ENCODE measurements at places on chromosomes 12 and 14.
A peak's percentile ranks its signal among the peaks of the same experiment; 100 is the strongest.

GRCh38 chr12:132886529-132887477 lies 602 bp downstream of the CHFR start:
- DNase-seq: no peak

DNA sequence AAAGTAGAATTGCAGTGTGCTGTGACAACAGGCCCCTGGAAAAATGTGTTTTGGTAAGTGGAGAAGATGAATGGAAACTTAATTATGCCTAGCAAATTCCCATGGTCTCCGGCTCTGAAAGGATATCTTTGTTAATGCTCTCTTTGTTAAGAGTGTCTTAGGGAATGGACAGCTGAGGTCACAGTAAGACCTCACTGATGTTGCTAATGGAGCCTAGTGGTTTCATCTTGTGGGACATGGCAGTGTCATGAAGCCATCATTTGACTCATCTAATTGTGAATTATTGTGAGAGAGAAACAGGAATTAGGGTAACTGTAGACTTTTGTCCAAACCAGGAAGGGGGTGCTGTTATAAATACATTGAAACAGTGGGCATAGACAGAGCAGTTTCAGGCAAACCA lies 330.3 kb downstream of the TMTC2 start:
- DNase-seq: no peak

DNA sequence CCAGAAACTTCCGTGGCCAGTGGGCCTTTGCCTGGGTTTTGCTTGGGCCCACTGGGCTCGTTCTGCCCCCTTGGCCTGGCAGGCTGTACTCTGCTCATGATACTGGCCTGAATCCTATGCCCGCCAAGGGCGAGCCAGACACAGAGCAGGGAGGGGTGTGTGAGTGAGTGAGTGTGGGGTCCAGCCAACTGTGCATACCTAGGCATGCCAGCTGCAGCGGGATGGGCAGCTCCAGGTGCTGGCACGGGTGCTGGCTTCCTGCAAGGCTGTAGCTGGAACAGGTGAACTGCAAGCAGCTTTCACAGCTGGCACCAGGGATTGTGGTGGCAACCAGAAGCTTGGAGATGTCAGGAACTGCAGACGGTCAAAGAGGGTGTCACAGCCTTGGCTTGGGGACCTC lies 1276.4 kb downstream of the SLC16A7 start:
- DNase-seq: peak; percentile 1

DNA sequence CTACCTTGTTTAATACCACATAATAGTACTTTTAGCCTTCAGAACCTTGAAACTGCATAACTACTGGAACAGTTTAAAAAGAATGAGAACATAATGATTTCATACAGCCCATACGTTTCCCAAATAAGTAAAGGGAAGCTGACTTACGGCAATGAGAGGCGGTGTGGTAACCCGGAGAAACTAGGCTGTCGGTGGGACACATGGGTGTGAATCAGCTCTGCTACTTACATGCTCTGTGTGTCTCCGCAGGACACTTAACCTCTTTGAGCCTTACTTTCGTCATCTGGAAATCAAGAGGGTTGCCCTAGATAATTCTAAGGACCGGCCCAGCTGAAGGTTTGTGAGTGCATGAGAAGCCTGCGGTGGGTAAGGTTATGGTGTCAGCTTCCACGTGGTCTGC lies 49.3 kb upstream of the PLEKHG3 start:
- no peak for DNase-seq

GRCh38 chr12:96698521-96698920 lies 208.5 kb upstream of the NEDD1 start:
- DNase-seq: no peak

DNA sequence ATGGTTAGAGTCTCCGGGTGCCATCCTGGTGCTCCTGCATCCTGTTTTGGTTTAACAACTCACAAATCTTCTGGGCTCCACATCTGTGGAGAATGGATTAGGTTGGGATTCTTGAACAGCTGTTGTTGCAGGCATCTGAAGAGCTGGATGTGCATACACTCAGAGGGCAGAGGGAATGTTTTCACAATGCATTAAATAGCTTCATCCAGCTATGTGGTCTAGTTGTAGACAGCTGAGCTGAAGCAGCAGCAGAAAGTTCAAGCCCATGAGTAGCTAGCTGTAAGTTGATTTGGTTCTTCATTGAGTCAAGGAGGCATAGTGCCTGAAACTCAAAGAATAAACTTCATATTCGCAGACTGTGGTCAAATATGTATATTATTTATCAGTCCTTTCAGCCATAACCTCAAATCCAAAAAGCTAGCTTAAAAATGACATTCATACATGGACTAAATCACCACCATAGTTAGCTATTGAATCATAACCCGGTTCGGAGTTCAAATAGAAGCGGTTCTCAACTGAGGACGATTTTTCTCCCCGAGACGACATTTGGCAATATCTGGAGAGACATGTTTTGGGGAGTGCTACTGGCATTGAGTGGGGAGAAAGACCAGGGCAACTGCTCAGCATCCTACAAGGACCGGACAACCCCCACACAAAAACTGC lies 858 bp upstream of the ANKRD13A start:
- DNase-seq: no peak

DNA sequence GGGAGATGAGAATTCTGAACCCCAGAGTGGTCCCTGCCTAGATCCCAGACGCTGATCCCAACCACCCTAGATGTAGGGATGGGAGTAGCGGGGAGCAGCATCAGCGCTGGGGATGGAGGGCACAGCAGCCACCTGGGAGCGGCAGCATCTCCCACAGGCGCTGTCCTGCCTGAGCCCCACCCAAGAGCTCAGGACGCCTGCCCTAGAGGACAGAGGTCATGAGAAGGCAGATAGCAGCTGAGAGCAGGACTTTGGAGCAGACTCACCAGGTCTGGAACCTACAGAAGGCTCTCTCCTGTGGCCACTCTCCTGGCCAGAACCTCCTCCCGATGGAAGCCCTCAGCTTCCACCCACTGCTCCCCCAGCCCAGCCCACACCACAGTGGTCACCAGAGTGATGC lies 7.2 kb downstream of the CCDC85C start:
- no peak for DNase-seq

DNA sequence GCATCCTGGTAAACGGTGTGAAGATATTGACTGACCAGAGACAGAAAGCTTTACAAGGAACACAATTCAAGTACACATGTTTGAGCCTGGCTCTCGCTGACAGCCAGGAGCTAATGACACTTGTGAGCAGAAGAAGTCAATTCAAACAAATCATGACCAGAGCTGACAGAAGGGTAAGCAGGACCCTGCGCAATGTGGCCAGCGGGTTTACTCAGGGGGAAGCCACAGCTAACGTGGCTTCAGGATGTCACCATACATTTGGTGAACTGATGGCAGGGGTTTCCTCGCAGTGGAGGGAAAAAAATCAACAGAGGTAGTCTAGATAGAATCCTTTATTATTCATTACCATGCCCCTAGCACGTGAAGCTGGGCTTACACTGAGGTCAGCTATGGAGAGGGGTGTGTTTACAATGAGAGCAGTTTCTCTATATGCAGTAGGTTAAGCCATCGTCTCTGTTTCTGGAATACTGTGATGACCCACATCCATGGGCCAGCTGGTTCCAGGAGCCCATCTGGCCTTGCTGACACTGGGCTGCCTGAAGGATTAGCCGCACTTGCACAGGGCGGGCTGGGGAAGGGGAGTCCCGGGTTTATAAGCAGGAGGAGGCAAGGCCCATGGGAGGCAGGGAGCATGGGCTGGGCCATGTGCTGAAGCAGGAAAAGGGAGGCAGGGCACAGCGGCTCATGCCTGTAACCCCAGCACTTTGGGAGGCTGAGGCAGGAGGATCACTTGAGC lies 198.2 kb upstream of the PRMT8 start:
- no peak for DNase-seq

DNA sequence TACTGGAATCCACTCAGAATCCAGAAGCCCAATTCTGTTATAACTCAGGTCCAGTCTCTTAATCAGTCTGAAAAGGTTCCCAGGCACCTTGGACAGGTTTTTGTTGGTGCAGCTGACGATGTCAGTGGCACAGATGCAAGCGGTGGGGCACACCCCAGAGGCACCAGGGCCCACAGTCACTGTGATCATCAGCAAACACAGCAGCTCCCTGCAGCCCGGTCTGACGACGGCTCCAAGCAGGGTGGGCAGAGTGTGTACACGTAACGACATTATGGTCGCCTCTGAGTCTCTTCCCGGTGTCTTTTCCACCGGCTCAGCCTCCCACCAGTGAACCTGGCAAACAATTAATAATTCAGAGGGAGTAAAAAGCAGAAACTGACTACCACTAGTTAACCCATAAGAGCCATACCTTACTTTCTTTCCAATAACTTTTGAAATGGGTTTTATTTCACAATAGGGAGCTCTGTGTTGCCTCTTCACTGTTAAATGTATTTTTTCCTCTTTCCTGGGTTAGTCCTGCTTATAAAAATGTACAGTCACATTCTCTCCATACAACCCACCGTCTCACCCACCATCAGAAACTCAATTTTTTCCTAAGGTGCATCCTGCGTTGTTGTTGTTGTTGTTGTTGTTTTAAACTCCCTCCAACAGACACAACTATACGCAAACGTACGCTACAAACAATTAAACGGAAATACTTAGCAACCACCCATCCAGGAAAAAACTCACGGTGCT lies 521 bp upstream of the PCED1B start:
- no peak for DNase-seq

DNA sequence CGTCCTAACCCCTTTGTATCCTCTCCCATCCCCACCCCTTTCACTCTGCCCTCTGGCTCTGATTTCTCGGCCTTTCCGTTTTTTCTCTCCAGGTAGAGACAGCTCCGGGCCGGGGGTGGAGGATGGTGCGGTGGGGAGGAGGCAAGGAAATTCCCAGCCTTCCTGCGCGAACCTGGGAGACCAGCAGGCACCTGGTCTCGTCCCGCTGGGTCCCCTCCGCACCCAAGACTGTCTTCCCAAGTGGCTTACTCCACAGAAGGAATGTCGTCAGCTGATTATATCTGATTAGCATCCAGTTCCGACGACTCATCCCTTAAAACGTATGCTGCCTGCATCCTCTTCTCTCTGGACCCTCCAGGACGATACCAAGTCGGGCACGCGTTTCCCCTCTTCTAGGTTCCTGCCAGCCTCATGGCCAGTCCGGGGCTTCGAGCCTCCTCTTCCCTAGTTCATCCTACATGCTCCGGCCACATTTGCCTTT lies 42.2 kb upstream of the CAPRIN2 start:
- DNase-seq: peak; percentile 20

DNA sequence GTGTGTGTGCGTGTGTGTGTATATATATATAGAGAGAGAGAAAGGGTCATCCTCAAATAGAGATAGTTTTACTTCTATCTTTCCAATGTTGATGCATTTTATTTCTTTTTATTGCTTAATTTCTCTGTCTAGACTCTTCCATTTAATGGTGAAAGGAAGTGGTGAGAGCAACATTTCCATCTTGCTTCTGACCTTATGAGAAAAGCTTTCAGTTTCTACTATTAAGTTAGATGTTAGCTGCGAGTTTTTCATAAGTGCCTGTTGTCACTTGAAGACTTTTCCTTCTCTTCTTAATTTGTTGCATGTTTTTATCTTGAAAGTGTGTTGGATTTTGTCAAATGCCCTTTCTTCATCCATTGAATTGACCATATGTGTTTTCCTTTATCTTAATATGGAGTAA lies 304.4 kb upstream of the FAR2 start:
- no peak for DNase-seq

DNA sequence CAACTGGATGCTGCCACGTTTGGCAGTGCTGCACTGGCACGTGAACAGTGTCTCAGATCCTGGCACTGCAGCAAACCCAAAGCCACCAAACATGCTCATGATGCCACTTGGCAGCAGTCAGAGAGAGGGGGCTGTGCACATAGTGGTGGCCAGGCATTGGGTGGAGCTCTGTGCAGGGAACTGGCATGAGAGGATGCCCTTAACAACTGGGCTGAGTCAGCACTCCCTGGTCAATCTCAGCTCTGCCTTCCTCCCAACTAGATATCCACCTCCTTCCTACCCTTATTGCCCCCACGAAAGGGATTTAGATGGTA lies 37.0 kb downstream of the ZFHX2 start:
- DNase-seq: no peak

- no peak for DNase-seq
Observed at GRCh38 chr12:94225947-94226630, 77.7 kb downstream of the PLXNC1 start.

DNA sequence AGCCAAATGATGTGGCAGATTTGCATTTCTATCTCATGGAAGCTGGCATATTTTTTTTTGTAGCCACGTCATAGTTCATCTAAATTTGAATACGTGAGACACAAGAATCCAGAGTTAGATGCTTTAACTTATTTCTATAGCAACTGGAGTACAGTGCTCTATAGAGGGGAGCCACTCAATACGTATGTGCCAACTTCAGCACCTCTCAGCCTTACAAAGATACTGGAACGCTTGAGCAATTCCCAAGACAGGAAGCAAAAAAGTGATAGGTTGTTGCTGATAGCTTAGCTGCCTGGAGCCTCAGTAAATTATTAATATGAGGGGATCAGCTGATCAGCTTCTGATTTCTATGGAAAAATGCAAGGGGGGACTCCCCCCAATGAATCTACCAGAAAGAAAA lies 24.1 kb upstream of the PELI2 start:
- no peak for DNase-seq

- no peak for DNase-seq
Observed at GRCh38 chr14:100540141-100540925, 46.9 kb downstream of the BEGAIN start.

DNA sequence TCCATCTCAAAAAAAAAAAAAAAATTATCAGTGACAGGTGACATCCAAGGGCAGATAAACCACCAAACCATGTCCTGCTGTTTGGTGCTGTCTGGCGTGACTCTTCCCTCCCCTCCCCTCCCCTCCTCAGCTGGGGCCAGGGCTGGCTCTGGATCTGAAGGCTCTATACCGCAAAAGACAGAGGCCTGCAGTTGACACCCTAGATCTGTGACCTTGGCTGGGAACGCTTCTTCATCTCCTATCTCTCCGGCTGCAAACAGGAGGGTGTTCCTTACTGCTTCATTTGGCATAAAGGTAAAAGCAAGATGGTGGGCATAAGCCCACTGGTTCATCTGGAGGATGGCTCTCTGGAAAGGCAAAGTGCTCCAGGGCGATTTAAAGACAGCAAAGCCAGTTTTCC lies 126.8 kb upstream of the PRMT8 start:
- DNase-seq: no peak

DNA sequence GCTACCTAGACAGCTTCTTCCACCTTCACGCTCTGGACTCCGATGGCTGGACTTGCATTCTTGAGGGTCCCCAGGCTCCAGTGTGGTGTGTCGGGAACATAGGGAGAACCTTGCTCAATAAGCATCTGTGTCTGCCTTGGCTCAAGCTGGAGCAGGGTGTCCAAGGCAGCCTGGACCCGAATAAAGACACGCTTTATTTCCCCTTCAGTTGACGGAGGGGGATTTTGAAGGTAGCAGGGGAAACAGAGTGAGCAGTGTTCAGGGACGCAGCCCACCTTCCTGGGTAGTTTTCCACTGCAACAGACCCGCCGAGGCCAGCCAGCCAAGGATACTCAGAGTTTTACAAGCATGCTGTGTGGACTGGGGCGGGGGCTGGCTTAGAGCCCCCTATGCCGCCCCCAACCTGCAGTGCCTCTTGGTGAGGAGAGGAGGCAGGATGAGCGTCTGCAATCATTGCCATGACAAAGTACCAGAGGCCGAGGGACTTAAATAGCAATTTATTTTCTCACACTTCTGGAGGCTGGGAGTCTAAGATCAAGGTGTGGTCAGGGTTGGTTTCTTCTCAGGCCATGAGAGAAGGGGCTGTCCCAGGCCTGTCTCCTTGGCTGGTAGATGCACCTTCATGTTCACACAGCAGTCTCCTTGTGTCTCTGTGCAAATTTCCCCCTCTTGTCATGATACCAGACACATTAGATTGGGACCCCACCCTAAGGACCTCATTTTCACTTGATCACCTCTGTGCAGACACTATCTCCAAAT lies 201.2 kb downstream of the CHST11 start:
- DNase-seq: no peak

GRCh38 chr12:95608252-95609033 lies 57.2 kb upstream of the USP44 start:
- peak; percentile 85 for DNase-seq

- DNase-seq: peak; percentile 47
Observed at GRCh38 chr14:100783630-100784370, 42.1 kb upstream of the MEG3 start.
